ENCODE measurements at places on chromosomes 16 and 17.

DNA sequence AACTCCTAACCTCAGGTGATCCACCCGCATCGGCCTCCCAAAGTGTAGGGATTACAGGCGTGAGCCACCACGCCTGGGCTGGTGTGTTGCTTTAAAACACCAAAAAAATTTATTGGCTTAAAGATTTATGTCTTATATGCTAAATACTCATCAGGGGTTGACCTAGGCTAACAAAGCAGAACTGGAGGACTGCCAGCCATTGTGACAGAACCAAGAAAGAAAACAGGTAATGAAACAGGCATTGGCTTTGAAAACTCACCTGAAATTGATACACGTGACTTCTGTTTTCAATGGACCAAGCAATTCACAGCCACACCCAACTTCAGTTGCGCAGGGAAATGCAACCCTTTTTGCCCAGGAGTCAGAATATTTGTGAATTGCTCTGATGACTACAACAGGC, 4.9 kb upstream of the PHAF1 start:
- no peak for DNase-seq

DNA sequence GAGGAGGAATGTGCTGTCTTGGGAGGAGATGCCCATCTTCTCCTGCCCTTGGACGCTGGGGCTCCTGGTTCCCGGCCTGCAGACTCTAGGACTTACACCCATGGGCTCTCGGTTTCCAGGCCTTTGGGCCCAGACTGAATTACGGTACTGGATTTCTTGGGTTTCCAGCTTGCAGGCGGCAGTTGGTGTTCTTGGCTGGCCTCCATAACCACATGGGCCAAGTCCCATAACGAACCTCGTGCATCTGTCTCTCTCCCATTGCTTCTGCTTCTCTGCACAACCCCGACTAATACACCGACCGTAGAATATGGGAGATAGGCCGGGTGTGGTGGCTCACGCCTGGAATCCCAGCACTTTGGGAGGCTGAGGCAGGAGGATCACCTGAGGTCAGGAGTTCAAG, 162.6 kb downstream of the SDK2 start:
- DNase-seq, result no peak

DNA sequence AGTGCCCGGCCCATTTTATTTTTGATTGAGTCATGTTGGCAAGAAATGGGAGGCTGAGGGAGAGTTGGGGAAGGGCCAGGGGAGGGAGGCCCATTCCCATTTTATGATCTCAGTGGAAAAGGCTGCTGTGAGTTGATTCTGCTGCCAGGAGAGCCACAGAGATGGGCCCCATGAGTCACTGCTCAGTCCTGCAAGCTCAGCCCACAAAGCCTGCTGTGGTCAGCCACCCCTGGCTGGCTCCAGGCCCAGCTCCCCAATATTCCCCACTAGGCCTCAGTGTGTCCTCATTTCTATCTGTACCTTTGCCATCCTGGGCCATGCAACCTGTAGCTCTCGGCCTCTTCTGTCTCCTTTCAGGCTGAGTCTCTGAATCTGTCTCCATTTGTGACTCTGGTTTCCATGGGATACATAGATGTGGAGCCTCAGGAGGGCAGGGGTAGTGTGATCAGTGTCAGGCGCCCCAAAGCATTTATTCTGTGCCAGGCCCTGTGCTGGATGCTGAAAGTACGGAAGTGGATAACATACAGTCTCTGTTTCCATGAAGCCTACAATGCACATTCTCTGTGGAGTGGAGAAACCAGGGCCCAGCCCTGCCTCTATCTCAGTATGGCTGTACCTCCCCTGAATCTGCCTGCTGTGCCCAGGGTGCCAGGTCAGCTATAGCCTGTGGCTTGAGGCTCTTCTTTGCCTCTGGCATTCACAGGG, 1.9 kb upstream of the PLEKHG4 start:
- no peak for DNase-seq

- peak; percentile 26 for DNase-seq
Measured at GRCh38 chr16:85908444-85908843, 9.5 kb downstream of the IRF8 start.

- DNase-seq, result no peak
Measured at GRCh38 chr17:3575511-3575910, 17.9 kb upstream of the TRPV3 start.

GRCh38 chr16:23673971-23674614, 4.6 kb upstream of the PLK1 start:
- no peak for DNase-seq

DNA sequence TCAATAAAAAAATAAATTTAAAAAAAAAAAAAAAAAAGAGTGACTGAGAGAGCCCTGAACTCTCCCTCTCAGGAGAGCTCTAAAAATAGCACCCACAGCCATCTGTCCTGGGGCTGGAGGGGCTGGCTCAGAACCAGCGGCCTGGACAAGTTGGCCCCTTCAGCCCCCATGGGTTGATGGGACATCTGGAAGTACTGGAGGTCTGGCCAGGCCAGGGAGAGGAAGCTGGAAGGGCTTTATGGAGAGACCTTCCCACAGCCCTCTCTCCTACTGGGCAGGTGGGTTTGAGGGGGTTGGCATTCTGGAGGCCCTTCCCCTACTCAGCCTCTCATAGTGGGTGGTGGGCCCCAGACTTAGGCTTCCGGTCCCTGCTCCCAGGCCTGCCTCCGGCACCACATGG, 93.7 kb upstream of the TMEM97 start:
- DNase-seq, result no peak

- no peak for DNase-seq
Measured at GRCh38 chr17:8904201-8904600, 36.7 kb upstream of the PIK3R6 start.

GRCh38 chr17:33962857-33963655, 292.0 kb upstream of the CCL2 start:
- DNase-seq, result no peak

GRCh38 chr16:31407406-31407805, 14.3 kb downstream of the ITGAD start:
- DNase-seq, result no peak

DNA sequence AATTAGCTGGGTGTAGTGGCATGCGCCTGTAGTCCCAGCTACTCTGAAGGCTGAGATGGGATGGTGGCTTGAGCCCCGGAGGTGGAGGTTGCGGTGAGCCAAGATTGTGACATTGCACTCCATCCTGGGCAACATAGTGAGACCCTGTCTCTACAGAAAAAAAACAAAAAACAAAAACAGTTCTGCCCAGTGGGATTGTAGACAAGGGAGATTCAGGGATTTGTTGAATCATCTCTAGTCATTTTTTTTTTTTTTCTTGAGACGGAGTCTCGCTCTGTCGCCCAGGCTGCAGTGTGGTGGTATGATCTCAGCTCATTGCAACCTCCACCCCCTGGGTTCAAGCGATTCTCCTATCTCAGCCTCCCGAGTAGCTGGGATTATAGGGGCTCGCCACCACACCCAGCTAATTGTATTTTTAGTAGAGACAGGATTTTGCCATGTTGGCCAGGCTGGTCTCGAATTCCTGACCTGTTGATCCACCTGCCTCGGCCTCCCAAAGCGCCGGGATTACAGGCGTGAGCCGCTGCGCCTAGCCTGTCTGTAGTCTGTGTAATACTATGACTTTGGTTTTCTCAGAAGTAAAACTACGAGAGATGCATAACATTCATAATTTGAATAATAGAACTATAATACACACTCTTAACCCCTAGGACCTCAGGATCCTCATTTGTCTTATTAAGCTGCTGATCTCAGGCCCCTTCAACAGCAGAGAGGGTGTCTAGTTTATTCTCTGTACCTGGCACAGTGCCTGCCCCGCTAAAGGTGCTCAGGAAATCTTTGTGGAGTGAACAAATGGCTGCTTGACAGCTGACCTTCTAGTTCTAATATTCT, 1.4 kb downstream of the TEN1 start:
- DNase-seq, result no peak

DNA sequence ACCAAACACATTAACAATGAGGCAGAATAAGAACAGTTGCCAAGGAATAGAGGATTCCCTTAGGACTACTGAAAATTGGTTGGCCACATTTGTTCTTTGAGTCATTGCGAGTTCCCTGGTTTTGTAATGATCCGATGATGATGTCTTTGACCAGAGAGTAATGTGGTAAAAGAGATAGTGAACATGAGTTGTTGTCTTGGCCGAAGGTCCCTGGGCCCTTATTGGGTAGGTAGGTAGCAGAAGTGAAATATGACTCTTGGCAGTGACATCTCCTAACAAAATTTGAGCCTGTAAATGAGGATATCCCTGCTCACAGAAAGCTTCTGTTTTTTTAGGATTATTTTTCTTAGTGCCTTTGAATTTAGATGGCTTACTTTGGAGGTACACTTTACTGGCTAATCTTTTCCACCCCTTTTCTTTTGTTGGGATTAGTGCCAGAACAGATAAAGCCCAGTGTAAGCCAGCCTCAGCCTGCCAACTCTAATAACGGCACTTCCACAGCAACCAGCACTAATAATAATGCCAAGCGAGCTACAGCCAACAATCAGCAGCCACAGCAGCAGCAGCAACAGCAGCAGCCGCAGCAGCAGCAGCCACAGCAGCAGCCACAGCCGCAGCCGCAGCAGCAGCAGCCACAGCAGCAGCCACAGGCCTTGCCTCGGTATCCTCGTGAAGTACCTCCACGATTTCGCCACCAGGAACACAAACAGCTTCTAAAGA, 47.2 kb downstream of the TNRC6A start:
- no peak for DNase-seq

DNA sequence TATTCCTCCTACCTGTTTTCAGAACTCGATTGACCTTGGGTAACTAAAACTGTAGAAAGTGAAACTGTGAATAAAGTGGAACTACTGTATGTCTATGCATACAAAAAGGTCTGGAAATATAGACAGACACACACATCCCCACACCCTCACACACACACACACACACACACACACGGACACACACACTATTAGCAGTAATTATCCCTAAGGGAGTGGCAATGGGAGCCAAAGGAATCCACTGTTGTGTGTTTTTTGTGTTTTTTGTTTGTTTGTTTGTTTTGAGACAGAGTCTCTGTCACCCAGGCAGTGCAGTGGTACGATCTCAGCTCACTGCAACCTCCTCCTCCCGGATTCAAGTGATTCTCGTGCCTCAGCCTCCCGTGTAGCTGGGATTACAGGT, 26.6 kb upstream of the SRCIN1 start:
- DNase-seq, result no peak

DNA sequence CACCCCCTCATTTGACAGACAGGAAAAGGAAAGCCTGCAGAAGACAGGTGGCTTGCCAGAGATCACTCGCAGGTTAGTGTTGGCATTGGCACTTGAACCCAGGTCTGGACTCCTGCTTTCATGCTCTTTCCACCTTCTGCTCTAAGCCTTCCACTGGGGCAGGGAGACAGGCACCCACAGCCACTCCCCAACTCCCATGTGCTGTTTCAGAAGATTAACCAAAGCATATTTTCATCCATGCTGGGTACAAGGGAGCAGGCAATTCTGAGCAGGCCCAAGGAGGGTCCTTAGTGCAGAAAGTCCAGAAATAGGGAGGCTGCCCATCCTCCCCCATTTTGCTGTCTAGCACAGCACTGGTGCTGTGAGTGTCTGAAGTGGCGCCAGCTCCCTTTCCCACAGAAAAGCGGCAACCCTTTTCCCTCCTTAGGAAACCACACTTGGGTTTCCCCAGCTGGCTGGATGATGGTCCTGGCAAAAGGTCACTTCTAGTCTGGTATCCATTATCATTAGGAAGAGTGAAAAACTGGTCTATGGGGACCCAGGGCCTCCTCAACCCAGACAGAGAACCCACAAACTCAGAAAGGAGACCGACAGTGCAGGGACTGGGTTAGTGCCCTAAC, 2.0 kb upstream of the CAVIN1 start:
- DNase-seq, result no peak

GRCh38 chr16:47949714-47950113, 206.1 kb downstream of the ABCC12 start:
- DNase-seq, result no peak

- DNase-seq, result no peak
Measured at GRCh38 chr16:49698931-49699840, 156.7 kb downstream of the ZNF423 start.

GRCh38 chr17:6138761-6139446, 68.7 kb downstream of the WSCD1 start:
- DNase-seq, result no peak

GRCh38 chr17:50635982-50636803, 1.5 kb downstream of the ABCC3 start:
- no peak for DNase-seq

GRCh38 chr17:173166-173911, 8.1 kb downstream of the DOC2B start:
- no peak for DNase-seq

DNA sequence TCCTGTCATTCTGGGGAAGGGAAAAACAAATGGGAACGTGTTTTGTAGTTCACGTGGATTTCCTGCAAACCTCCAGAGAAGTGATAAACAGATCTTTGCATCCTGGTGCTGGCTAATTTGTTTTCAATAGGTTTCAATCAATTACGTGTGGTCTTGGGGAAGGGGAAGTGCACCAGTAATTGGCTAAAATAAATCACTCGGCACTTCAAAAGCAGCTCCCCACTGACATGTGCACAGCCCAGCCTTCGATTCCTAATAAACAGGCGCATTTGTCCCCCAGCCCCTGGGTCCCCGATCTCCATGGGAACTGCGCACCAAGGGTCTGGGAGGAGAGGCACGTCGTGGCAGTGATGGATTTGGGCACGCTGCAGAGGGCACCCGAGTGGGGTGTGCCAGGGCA, 112.9 kb upstream of the GSE1 start:
- DNase-seq, result no peak

DNA sequence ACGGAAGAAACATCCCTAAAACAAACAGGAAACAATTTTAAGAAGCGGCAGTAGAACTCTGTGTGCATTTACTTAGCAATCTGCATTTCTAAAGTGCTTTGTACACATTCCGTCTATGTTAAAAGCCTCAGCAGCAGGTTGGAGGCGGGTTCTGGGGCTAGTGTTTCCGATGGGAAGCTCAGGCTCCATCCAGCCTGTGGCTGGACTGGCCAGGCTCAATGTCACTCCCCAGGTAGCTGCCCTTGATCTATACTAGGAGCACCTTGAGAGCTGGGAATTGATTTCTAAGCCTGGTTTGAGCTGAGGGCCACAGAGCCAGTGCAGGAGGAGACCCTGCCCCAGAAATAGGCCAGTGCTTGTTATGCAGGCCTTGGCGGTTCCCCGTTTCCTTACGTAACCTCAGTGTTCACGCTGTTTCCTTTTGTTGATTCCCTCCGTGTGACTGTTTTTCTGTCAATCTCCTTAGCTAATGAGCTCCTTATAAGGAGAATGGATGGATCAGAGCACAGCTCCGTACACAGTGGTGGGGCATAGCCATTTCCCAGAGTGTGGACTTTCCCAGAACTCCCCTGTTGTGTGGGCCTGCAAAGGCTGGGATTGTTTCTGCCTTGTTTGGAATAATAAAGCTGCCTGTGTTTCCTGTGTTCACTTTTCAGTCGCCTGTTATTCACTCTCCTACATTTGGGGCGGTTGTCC, 21.4 kb downstream of the ADORA2B start:
- DNase-seq, result no peak

DNA sequence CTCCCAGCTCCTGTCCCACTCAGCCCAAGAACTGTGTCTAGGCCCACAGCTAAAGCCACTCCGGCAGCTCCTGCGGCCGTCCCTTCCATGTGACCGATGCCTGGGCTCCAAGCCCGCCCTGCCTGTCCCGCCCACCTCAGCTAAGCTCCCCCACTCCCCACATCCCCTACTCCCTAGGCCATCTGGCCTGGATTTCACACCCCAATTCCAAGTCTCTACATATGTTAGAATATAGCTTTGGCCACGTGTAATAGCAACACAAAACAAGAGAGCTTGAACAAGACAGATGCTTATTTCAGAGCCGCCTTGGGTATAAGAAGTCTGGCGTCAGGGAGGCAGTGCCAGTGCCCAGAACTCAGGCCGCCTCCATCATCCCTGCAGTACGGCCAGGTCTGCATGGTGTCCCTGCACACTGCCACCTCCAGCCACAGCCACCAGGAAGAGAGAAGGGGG, 30.0 kb upstream of the USP22 start:
- no peak for DNase-seq

GRCh38 chr16:20181949-20182348, 108.3 kb upstream of the GPR139 start:
- DNase-seq, result no peak

Measured in activated T-cell treated with anti-CD3 and anti-CD28 coated beads, Interleukin-2, amount 50 U/mL, for 24 hours (primary cell).